Activated CD8-positive, alpha-beta memory T cell treated with anti-CD3 and anti-CD28 coated beads for 1 hour (primary cell): ENCODE measurements at places on chromosomes 3 and 15.

DNA sequence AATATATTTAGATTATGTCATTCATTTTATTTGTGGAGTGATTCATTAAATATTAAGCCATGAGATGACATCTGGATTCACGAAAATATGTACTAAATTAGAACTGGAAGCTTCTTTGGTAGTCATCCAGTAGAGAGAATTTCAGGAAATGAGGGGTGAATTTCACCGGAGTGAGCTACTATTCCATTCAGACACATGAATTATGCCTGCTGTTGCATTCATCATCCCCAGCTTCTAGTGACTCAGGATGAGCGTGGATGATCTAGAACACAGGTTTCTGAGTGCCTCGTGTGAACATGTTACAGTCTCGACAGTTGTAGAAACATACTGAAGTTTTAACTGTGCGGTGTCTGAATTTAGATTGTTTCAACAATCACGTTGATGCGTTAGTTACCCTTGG is 42.9 kb upstream of the GABRG3 start:
- DNase-seq = no peak

- no peak for DNase-seq
These were observed 201.8 kb downstream of the ABHD5 start for GRCh38 chr3:43892526-43892925.

- DNase-seq = no peak
These were observed 637 bp upstream of the MUC4 start for GRCh38 chr3:195812366-195812765.

- DNase-seq = no peak
These were observed 53.5 kb upstream of the SPATA12 start for GRCh38 chr3:57006949-57007419.

DNA sequence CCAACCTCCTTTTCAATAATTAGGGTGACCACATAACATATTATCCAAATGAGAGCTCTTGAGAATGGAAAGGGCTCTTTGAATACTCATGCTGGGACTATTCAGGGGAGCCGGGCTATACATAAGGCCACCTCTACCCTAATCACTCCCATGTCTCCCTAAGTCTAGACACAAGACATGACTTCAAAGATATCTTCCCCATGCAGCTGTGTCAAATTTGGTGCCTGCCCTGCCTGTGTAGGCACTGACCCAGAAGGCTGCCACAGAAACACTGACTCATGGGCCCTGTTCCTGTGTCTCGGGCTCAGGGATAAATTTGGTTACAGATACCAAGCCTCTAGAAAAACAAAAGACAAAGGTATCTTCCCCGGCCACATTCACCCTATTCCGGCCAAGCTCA is 70.3 kb downstream of the MYLK start:
- DNase-seq = no peak

- no peak for DNase-seq
These were observed 369.5 kb downstream of the FOXP1 start for GRCh38 chr3:71214016-71214415.

DNA sequence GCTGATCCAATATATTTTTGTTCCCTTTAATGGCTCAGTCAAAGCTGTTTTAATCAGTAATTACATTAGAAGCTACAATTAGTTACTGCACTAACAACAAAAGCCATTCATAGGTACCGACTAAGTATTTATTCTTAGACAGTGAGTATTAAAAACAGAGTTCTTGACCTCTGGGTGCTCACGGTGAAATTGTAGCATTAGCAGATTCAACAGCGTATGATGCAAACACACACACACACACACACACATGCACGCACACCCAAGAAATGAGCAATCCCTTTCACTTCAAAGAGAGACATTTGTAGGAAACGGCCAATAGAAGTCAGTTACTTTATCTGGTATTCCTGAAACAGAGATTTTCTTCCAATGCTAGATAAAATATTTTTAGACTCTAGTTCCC is 27.0 kb upstream of the MITF start:
- DNase-seq = no peak

DNA sequence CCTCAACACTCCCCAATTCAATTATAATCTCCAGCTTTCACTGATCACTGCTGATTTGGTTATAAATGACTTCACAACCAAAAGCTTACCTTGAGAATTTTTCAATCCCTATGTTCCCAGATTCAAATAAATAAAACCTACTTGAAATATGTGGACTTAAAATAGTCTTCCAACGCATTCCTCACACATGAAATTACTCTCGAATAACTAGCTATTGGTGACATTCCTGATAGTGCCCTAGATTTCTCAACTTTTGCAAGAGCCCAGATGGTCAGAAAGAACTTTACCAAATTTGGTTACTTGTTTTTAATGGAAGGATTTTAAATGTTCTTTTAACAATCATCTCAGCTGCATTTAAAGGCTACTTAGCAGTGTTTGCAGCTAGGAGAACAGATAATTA is 605.5 kb downstream of the FHIT start:
- no peak for DNase-seq

DNA sequence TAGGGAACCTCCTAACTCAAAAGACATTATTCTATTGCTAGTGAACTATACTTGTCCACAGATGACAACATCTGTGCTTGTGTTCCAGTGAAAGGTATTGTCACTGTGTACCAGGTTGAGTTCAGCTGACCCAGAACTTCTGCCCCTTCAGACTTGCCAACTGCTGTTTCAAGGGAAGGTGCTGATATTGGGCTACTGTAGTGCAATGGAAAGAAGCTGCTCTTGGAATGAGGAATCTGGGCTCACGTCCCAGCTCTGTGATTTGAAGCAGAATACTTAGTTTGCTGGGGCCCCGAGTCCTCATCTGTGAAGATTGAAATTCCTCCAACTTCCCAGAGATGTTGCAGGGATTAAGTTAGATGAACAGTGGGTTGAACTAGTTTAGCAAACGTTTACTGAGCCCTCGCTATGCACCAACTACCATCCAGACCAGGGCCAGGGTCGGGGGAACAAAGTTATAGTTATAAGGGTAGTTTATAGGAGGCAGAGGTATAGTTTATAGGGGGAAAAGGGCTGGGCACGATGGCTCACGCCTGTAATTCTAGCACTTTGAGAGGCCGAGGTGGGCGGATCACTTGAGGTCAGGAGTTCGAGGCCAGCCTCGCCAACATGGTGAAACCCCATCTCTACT is 15.9 kb upstream of the UMPS start:
- no peak for DNase-seq

DNA sequence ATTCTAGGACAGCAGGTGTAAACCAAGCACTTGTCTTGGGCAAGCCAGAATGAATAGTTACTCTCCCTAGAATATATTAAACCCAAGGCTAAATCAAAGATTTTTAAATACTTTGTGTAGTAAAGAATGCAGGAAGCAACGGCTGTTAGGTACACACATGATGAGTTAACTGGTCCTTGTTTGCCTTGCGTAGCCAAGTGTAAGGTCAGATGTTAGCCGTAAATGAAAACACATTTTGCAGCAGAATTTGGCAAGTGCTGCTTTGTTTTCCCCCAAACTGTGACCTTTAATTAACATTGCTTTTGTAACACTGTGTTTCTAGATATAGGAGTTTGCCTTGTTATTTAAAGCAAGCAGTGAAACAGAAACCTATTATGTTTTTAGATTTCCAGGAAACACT is 368.7 kb downstream of the IL5RA start:
- DNase-seq = no peak

- no peak for DNase-seq
These were observed at the start of gene ZNF710 for GRCh38 chr15:90001062-90001682. Gene ZNF710, plus strand, starts transcription at chr15:90001324. Its CDS starts 65,814 bp downstream, at chr15:90067138.

DNA sequence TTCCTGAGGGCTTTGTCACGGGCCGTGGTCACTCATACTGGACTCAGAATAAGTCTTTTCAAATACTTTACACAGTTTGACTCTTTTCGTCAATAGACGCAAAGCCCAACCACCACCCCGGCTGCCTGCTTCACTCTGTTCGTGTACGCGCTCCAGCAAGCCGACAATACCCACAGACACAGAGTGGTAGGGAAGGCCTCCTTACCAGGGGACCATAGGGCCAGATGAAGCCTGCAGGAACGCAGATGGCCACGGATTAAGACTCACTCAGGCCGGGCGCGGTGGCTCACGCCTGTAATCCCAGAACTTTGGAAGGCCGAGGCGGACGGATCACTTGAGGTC is 29.7 kb downstream of the EFCAB12 start:
- DNase-seq = no peak

DNA sequence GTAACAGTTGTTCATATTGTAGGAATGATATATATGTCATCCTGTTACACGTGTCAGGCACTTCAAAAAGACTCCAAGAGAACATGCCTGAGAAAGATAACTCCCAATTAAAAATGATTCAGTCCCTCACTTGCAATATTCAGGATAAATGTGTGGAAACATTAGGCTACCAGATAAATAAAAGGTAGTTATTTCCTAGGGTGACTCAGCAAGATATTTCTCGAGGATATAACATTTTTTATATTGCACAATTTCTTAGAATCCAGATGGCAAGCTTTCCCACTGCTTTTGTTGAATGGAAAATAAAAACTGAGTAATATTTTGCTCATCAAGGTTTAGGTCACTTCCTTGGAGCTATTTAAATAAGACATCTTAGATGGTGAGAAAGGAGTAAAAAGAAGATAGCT is 181.4 kb downstream of the GAP43 start:
- no peak for DNase-seq

DNA sequence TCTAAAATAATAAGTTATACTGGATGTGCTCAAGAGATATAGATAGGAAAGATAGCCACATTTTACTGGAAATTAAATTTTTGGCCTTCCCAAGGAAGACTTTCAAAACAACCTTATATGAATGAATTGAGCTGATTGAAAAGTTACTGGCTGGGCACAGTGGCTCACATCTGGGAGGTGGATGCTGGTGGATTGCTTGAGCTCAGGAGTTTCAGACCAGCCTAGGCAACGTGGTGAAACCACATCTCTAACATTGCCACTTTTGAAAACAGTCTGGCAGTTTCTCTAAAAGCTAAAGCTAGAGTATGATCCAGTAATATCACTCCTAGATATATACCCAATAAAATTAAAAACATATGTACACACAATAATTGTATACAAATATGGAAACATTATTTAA is 231.4 kb upstream of the POU1F1 start:
- DNase-seq = no peak
